ENCODE measurements at places on chromosomes 3 and 15.

GRCh38 chr15:33378866-33379480 is 68.2 kb downstream of the RYR3 start:
- DNase-seq = no peak

DNA sequence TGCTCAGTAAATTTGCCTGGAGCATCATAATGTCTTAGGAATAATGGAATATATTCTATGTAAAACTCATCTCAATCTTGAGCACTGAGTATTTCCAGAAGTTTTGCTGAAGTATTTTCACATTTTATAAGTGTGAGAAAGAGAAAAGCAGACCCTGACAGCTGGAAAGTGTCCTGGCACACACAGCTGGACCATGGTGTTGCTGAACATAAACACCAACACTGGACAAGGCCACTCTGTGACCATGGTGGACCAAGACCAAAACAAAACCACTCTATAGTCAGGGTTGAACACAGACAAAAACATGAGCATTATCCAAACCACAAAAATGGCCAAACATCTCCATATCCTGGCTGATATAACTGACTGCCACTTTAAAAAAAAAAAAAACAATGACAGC is 15.1 kb upstream of the SGO1 start:
- DNase-seq = no peak

GRCh38 chr3:126848991-126849390 is 133.9 kb upstream of the PLXNA1 start:
- DNase-seq = no peak

DNA sequence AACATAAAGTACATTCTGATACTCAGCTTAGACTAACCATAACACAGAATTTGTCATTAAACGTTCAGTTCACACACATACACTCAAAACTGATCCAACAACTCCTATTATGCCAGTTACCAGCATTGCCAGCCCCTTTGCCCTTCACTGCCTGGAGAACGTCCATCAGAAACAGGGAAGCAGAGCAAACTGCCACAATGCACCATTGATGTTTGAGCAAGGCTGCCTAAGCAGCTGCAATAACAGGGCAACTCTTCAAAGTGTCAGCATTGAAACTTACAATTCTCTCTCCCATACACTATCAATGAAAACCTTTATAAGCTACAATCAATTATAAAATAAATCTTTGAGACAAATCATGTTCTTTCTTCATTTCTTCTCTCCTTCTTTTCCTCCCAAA is 85.1 kb downstream of the ZBTB20 start:
- DNase-seq = no peak

DNA sequence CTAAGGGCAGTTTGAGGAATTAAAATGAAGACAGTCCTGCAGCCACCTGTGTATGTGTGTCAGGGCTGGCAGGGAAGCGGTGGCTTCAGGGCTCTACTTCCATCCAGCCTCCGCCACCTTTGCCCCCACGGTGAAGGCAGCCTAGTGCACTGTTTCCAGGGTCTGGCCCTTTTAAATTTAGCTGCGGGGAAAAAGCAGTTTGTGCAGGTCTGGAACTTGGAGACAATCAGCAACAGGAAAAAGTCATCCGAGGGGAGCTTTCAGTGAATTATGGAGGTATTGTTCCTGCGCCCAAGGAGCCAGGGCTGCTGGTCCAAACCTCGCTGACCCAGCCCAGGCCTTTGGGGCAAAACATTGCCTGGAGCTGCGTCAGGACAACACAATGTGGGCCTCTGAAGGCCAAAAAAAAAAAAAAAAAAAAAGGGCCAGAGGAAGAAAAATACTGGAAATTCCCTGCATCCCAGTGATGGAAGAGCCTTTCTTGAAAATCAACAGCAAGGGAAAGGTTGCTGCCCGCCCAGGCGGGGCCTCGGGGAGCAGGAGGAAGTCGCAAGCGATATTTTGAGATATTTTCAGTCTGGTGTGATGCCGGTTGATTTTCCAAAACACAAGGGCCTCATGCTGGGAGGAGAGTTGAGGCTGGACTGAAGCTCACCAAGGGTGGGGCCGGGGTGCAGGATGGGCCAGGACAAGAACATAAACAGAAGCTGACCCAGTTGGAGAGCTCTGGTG is 25.5 kb upstream of the FGD5 start:
- DNase-seq = no peak

GRCh38 chr3:191696348-191696747 is 235.4 kb downstream of the PYDC2 start:
- no peak for DNase-seq

DNA sequence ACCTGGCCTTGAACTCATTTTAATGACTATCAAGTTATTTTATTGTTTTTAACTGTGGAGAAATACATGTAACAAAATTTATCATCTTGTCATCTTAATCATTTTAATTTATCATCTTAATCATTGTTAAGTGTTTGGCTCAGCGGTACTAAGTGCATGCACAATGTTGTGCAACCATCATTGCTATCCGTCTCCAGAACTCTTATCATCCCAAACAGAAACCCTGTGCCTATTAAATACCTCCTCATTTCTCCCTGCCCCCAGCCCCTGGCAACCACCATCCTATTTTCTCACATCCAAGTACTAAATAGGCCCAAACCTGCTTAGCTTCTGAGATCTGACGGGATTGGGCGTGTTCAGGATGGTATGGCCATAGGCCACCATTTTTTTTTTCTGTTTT is 51.5 kb upstream of the UBP1 start:
- no peak for DNase-seq

DNA sequence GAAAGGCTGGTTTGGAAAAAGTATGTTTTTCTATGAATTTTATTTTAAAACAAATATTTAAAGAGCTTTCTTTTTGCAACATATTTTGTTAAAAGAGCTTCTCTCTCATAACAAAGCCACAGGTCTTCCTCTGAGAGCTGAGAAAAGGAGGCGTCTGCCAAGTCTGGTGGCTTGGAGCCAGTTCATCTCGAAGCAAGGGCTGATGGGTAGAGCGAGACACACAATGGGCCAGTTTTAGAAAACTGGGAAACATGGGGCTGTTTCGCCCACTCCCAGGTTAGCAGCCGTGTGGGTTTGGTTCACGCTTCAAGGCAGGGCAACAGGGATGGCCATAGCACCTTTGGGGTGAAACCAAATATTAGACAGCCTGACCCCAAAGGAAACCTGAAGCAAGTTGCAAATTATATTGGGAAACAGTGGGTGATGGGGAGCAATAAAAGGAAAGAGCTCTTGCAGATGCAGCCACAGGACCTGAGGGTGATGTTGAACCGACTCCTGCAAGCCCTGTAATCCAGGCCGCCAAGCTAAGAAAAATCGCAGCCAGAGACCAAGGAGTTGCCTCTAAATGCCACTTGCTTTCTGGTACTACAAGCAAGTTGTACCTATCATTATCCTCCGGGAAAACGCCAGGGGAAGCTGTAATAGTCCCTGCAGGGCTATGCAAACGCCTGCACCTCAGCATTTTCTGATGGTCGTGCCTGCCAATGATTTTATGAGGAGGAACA is 88.4 kb upstream of the GALNT15 start:
- no peak for DNase-seq

GRCh38 chr3:81521855-81522254 is 239.6 kb downstream of the GBE1 start:
- DNase-seq = no peak

DNA sequence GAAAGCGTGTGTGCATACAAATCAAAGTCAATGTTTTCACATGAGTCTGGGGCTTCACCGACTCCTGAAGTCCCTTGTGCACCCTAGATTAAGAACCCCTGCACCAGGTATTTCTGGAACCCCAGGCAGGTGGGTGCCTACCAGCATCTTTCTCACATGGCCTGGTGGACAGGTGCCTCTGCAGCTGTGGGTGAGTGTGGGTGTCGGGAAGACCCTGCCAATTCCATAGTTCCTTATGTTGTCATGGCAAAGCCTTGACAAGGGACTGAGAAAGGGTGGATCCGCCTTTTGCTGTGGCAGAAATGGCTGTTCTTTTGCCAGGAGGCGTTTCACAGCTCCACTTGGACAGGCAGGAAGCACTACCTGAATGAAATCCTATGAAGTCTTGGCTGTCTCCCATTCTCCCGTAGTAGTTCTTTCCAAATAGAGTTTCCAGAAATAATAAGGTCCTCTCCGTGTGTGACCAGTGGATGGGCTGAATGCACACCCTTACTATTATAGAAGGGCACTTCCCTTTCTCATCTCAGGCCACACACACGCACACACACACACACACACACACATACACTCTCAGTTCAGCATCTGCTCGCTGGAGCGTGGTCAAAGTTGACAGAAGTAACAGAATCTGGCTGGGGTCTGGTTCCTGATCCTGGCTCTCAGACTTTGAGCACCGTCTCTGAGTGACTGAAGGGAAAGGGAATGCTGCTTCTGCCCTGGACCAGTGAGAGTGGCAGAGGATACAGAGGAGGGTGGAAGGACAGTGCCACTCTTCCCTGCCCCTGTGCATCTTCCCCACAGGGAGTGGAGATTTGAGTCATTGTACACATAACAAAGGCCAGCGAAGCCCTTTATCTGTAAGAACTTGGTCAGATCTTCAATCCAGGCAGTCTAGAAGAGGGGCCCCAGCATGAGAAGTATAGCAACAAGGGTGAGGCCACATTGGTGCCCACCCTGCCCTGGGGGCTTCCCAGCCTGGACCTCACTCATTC is 38.7 kb downstream of the PDIA5 start:
- DNase-seq = no peak

DNA sequence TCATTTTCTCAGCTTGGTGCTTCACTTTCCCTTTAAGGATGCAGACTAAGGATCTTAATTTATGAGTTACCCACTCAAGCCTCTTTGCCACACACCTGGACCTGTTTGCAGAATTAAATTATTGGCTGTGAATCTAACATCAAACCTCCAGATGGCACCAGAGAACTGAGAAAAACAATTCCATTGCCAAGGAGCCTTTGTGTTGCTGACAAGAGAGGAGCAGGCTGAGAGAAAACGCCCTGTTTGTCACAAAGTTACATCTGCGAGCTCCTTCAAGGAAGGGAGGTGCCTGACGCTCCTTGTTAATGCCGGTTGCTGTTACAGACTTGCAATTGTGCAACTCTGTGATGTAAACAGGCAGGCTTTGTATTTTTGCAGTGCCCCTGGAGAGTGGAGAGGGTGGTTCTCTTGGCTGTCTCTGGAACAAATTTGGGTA is 36.3 kb upstream of the TMC3 start:
- peak; percentile 58 for DNase-seq

GRCh38 chr3:10366651-10367101 is 45.8 kb upstream of the SEC13 start:
- no peak for DNase-seq

- DNase-seq = no peak
Measured at GRCh38 chr15:73156431-73157191, 104.3 kb downstream of the NEO1 start.

- no peak for DNase-seq
Measured at GRCh38 chr15:70770863-70771262, 7.5 kb upstream of the UACA start.

DNA sequence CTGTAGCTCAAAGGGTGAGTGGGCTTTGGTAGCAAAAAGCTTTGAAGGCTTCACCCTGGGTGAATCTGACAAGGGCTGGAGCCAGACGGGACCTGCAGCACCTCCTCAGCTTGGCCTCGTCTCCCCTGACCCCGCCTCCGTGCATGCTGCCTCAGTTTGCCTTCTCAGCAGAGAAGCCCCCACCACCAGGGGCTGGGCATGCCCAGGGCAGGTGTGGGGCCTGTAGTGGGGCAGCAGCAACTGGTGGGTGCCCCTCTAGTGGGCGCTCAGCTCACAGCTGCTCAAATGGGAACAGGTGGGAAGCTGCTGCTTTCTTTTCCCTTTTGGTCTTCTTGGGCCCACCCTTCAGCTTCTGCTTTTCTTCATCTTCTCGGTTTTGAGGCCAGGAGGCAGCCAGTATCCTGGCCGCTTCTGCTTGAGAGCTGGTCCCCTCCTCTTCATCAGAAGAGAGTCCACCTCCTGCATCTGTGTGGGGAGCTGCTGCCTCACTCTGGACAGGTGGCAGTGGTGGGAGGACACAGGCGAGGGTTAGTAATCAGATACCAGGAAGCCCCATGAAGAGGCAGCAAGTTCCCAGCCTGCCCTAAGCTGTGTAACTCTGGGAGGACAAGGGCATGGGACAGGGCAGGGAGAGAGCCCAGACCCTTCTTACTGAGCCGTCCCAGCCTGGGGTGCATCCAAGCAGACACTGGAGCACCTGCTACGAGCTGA is 21.0 kb downstream of the TMEM43 start:
- DNase-seq = no peak
